ENCODE measurements at places on chromosomes 2 and 18. TPM values are rescaled to one million over a fixed set of nuclear protein-coding genes. Genes with fewer than 3 reads are reported as not detected.

DNA sequence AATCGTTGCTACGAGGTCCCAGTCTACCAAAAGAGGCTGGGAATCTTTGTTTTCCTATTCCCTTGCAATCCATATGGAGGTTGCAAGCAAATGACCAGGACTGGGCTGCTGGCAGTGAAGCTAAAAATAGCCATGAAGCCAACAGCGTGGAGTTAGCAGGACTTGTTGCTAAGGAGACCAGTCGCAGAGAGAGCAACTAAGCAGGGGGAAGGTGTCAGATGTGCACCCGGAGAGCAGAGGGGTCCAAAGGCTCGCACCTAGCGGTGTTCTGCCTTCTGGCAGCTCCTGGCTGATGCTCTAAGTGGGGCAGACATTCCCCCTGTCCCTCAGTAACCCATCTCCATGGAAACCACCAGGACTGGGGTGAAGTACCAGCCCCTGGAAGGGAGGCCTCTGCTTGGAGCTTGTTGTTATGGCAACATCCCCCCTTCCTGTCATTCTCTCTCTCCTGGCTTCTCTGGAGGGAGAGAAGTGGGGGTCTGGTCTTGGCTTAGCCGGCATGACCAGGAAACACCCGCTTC, 84.6 kb downstream of the DNMT3A start:
- no peak for DNase-seq

DNA sequence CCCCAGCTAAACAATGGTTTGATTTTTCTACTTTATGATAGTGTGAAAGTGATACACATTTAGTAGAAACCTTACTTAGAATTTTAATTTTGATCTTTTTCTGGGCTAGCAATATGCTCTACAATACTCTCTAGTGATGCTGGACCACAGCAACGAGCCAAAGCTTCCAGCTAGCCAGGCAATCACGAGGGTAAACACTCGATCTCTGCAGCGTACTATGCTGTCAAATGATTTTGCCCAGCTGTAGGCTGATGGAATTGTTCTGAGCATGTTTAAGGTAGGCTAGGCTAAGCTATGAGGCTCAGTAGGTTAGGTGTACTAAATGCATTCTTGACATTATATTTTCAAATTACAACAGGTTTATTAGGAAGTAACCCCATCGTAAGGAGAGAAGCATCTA, 207.5 kb downstream of the LRRTM4 start:
- no peak for DNase-seq

DNA sequence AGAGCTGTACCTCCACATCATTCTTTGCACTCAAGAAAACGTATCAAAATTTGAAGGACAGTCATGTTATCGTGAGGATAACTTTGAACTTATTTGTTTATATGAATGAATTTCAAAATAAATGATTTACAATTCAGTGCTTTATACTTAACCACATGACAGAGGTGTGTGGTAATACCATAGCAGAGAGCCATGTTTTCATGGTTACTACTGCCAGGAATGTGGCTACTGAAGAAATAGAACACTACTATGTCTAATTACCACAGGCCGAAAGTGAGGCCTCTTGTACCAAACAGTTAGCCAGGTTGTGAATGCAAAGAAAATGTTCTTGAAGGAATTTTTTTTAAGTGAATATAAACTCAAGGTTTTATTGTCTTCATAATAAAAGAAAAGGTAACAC, 49.2 kb downstream of the AAK1 start:
- DNase-seq = no peak

- no peak for DNase-seq
Observed at GRCh38 chr2:103293742-103294077, 531.9 kb downstream of the TMEM182 start.

The ABHD1 gene
- total RNA-seq = 1.00 TPM

- no peak for DNase-seq
Observed at GRCh38 chr18:59902131-59902992, 2.6 kb downstream of the PMAIP1 start.

The TGFA gene
- total RNA-seq = 4.6 TPM

GRCh38 chr18:46894124-46894523, 23.2 kb downstream of the PIAS2 start:
- DNase-seq = no peak

The SNTG2 gene
- total RNA-seq = not detected

DNA sequence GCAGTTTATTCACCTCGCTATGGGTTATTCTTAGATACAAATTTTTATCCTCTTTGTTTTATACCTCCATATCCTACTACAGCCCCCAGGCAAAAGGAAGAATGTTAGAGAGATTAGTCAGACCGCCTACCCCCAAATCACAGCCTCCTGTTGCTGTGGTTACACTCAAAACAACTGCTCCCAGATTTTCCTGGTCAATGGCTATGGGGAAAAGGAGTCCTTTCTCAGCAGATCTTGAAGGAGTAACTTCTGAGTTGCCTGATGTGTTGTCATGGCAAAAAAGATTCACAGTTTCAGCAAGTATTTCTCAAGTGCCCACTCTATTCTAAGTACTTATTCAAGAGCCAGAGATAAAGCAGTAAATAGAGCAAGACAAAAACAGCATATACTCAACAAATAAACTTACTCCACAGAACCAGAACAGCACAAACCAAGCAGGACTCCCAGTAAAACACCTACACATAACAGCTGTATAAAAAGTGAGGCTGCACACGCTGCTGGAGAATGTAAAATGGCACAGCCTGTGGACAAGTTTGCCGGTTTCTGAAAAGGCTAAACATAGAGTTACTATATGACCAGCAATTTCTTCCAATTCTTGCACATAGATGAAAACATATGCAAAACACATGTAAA, 104.8 kb downstream of the NOL10 start:
- DNase-seq = no peak

- DNase-seq = no peak
Observed at GRCh38 chr2:129233166-129233565, 746.3 kb upstream of the RAB6C start.

The CNDP1 gene
- 61.4 TPM for total RNA-seq

DNA sequence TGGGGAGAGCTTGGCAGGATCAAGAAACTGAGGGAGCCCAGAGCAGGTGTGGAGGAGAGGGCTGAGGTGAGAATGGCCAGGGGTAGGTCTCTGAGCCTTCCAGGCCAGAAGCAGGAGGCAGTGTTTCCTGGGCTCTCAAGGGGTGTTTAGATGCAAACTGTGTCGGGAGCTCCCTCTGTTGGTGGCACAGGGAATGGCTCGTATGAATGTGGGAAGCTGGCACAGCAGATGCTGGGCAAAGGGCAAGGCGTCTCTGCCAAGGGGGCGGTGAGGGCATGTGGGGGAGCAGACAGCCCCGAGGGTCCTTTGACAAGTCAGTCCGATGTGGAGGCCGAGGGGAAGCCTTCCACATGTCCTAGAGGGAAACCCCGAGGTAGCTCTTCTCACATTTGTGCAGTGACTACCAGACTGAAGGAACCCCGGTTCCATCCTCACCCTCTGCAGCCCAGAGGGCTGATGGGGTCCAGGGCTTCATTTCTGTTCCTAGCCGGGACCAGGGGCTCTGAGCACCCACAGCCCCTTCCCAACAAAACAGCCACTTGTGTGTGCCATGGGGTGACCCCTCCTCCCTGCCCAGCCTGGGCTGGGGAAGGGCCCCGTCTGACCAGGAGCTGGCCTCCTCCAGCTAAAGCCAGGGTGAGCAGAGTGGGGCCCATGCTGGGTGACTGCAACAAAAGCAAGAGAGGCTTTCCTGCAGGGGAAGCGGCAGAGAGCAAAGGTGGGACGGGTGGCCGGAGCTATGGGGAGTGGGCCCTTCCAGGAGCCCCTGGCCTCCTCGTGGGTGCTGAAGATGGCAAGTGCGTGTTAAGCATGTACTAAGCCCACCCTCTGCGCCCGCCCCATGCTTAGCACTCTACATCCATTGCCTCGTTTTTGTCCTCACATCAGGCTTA, 103.4 kb downstream of the SEPTIN10 start:
- peak; percentile 77 for DNase-seq

GRCh38 chr2:201231781-201232466, 28.4 kb upstream of the CASP8 start:
- peak; percentile 93 for DNase-seq

GRCh38 chr2:190412966-190413365, 4.8 kb downstream of the MFSD6 start:
- DNase-seq = no peak
